Bronchial epithelial cell (primary cell): ENCODE measurements at places on chromosomes 4 and X. TPM values are rescaled to one million over a fixed set of nuclear protein-coding genes. Genes with fewer than 3 reads are reported as not detected.

The TBX22 gene
- total RNA-seq: not detected in 2 replicates

The P2RY10 gene
- total RNA-seq: not detected in 2 replicates

The GLRA3 gene
- not detected in 2 replicates for total RNA-seq

The OTC gene
- not detected in 2 replicates for total RNA-seq

The ADAMTS3 gene
- 0.13 and 0.79 TPM in 2 replicates for total RNA-seq

The PRDM8 gene
- 0.26 and 0.53 TPM in 2 replicates for total RNA-seq

The WFS1 gene
- total RNA-seq: 7.9 and 9.9 TPM in 2 replicates

The LDB2 gene
- total RNA-seq: not detected in 2 replicates

The GABRE gene
- 29.2 and 32.1 TPM in 2 replicates for total RNA-seq

The AWAT2 gene
- total RNA-seq: not detected in 2 replicates

The SNCA gene
- 30.0 and 31.6 TPM in 2 replicates for total RNA-seq

The YTHDC1 gene
- 44.5 and 68.4 TPM in 2 replicates for total RNA-seq

The ZBED1 gene
- 11.6 and 18.1 TPM in 2 replicates for total RNA-seq

The TLR1 gene
- 0.13 and 0.26 TPM in 2 replicates for total RNA-seq

The NAAA gene
- total RNA-seq: 13.4 and 26.9 TPM in 2 replicates

The ATP1B4 gene
- not detected in 2 replicates for total RNA-seq

The BST1 gene
- total RNA-seq: 0.64 and 0.79 TPM in 2 replicates

The UGT2B28 gene
- not detected in 2 replicates for total RNA-seq

The TMSB15A gene
- total RNA-seq: not detected in 2 replicates

The NAP1L3 gene
- total RNA-seq: not detected in 2 replicates

The PARM1 gene
- 0.13 TPM in 1 of 2 replicates, not detected in the other for total RNA-seq

The CSAG1 gene
- not detected in 2 replicates for total RNA-seq

The MAP7D3 gene
- total RNA-seq: 3.2 and 5.1 TPM in 2 replicates

The DCAF12L2 gene
- 0.26 TPM in 1 of 2 replicates, not detected in the other for total RNA-seq

The GPM6B gene
- under 0.01 and 1.2 TPM in 2 replicates for total RNA-seq

The C1GALT1C1 gene
- 16.8 and 17.3 TPM in 2 replicates for total RNA-seq

The EIF2S3 gene
- total RNA-seq: 247 and 315 TPM in 2 replicates

The OTUD6A gene
- not detected in 2 replicates for total RNA-seq

The MAGEA8 gene
- not detected in 2 replicates for total RNA-seq

The TIGD2 gene
- 9.0 and 9.2 TPM in 2 replicates for total RNA-seq

The FRMPD3 gene
- not detected in 2 replicates for total RNA-seq

The TXLNG gene
- 7.6 and 11.6 TPM in 2 replicates for total RNA-seq

The FNIP2 gene
- total RNA-seq: 16.5 and 16.6 TPM in 2 replicates

The GABRQ gene
- total RNA-seq: under 0.01 and 0.13 TPM in 2 replicates

The ANOS1 gene
- 0.26 and 0.38 TPM in 2 replicates for total RNA-seq

The CXCL11 gene
- not detected in 2 replicates for total RNA-seq

The RTL9 gene
- not detected in 2 replicates for total RNA-seq

The NCAPG gene
- total RNA-seq: 0.26 TPM in 2 replicates

The RIPPLY1 gene
- total RNA-seq: 0.13 TPM in 1 of 2 replicates, not detected in the other

The RTL3 gene
- total RNA-seq: not detected in 2 replicates

The MAGEA9B gene
- total RNA-seq: not detected in 2 replicates

The DIAPH2 gene
- total RNA-seq: 7.9 and 9.5 TPM in 2 replicates

The CENPE gene
- 1.3 and 6.3 TPM in 2 replicates for total RNA-seq

The DMRTC1 gene
- total RNA-seq: not detected in 2 replicates

The FSTL5 gene
- not detected in 2 replicates for total RNA-seq

The DIPK2B gene
- total RNA-seq: not detected in 2 replicates

The MAGEA12 gene
- not detected in 2 replicates for total RNA-seq

The CAPN6 gene
- not detected in 2 replicates for total RNA-seq

The FAM184B gene
- not detected in 2 replicates for total RNA-seq

The S100G gene
- not detected in 2 replicates for total RNA-seq

The CCDC110 gene
- total RNA-seq: under 0.01 and 0.13 TPM in 2 replicates

The SULT1B1 gene
- 0.13 and 0.26 TPM in 2 replicates for total RNA-seq

The HTRA3 gene
- total RNA-seq: under 0.01 and 0.26 TPM in 2 replicates

The GPC3 gene
- 0.26 and 0.90 TPM in 2 replicates for total RNA-seq

The ITM2A gene
- total RNA-seq: 1.8 and 4.9 TPM in 2 replicates

The RNF212 gene
- under 0.01 and 0.64 TPM in 2 replicates for total RNA-seq

The ZCCHC4 gene
- total RNA-seq: 8.1 and 12.4 TPM in 2 replicates

The CYLC1 gene
- total RNA-seq: not detected in 2 replicates

The SLC7A11 gene
- 126 and 129 TPM in 2 replicates for total RNA-seq

The RGN gene
- 0.26 TPM in 1 of 2 replicates, not detected in the other for total RNA-seq
